Stimulated activated CD8-positive, alpha-beta memory T cell treated with anti-CD3 and anti-CD28 coated beads, Interleukin-7, amount 100 ng/mL, for 1 hour (primary cell): ENCODE measurements at places on chromosomes 3 and 15.

DNA sequence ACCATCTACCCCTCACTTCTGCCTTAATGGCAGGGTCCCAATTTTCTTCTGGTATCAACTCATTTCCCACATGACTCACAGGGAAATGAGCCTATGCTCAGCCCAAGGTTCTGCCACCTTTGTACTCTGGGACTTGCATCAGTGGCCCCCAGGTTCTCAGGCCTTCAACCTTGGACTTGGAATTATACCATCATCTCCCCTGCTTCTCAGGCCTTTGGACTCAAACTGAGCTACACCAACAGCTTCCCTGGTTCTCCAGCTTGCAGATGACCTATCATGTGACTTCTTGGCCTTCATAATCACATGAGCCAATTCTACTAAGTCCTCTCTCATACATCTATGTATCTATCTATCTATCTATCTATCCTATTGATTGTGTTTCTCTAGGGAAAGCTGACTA, 149.5 kb downstream of the PLCH1 start:
- DNase-seq, result no peak

GRCh38 chr15:80251428-80252120, 439 bp downstream of the CTXND1 start:
- DNase-seq, result no peak

- no peak for DNase-seq
Observed at GRCh38 chr15:66231394-66232266, 21.9 kb downstream of the MEGF11 start.

- no peak for DNase-seq
Observed at GRCh38 chr3:136280961-136281360, 30.8 kb downstream of the PCCB start.

- DNase-seq, result no peak
Observed at GRCh38 chr3:139509631-139510030, 29.9 kb downstream of the RBP1 start.

- no peak for DNase-seq
Observed at GRCh38 chr3:157982359-157982758, 123.9 kb downstream of the SHOX2 start.

GRCh38 chr3:119276680-119277079, 17.5 kb upstream of the ARHGAP31 start:
- no peak for DNase-seq

- DNase-seq, result no peak
Observed at GRCh38 chr3:152438181-152438580, 169.5 kb downstream of the MBNL1 start.

DNA sequence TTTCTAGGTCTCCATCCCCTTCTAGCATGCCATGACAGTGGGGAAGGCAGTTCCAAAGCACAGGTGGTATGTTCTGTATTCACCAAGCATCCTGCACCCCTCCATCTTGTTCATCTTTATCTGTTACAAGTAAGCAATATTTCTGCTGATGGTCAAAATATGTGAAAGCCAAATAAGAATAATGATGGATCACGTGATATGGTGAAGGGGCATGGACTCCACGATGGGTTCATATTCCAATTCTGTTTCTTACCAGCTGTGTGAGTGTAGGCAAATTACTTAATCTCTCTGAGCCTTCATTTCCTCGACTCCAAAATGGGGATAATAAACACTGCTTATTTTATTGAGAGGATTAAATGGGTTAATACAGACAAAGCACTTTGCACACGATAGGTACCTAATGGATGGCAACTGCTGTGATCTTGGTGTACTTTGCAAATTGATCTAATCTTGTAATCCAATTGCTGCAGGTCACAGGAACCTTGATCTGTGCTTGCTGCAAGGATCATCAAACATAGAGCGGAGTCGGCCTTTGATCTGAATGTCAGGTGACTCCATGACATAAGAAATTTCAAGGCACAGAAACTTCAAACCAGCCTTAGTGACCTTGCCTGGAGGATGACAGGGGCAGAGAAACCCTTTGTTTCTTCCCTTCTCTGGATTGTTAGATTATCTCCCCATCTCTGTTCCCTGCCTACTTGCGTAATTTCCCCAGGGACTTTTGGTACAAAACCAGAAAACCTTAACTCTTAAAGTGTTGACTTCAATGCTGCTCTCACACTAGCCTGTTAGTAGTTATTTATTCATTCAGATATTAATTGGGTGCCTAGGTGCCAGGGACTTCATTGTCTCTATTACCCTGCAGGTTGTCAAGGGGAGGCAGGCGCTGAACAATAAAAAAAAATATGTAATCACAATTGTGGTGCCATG, 25.8 kb downstream of the SIAH2 start:
- DNase-seq, result no peak

- no peak for DNase-seq
Observed at GRCh38 chr3:25854635-25855034, 64.7 kb downstream of the OXSM start.

DNA sequence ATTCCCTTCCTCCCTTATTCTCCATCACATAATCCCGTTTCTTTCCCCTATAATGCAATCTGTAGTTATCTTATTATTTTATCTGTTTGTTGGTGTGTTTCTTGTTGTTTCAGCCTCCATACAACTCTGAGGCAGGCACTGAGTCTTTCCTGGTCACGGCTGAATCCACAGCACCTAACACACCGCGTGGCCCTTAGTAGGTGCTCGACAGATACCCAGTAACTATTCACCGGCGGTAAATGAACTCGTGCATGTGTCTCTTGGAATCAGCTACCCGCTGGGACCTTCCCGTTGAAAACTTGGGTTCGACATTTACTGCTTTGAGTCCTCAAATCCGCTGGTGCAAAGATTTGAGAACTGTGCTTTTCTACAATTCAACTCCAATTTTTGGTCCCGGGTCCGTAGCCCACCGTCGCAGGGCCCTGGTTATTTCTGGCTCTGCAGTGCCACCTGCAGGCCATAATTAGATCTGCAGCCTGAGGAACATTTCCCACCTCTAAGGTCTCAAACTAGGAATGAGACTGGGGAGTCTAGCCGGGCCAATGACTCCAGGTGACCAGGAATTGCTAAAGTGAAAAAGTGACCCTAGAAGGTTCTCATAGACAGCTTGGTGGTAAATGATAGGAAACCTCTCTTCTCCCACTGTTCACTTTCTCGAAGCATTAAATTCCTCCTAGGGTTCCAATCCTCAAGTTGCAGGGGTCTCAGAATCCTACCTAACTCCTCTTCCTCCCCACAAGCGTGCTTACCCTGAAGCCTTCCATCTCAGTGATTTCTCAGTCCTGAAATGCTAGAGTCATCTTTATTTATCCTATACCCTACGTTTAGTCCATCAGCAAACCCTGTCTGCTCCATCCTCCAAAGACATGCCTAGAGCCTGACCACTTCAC, 40.0 kb upstream of the TRH start:
- DNase-seq, result no peak

DNA sequence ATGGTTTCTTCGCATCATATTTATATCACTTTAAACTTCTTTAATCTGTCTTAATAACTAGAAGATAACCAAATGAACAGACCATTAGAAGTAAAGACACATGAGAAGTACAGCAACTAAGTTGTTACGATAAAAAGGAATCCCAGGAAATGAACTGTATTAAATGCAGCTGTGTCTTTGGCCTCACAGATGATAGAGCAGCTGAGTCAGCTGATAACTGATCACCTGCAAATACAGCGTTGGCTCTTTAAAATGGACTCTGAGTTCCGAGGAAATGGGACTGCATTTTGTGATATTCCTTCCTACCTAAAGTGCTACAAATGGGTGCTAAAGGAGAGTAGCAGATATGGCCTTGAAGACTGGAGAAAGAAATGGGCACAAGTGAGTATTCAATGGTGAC, 121.0 kb upstream of the C15orf61 start:
- DNase-seq, result no peak

DNA sequence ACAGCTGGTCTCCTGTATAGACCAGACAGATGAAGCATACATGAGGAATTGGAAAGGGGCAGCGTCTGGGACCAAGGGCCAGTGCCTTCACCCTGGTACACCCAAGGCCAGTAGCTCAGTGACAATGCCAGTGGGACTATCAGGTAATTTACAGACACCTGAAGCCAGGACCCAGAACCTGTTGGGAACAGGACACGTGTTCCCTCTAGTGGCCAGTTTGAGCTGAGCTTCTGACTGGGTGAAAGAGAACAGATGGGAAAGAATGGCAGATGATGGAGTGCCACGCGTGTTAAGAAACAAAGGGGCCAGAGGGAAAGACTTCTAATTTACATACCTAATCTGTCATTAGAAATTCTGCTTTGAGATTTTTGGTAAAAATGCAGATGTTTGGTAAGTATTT, 5.1 kb upstream of the SLC25A38 start:
- DNase-seq, result peak; percentile 5

DNA sequence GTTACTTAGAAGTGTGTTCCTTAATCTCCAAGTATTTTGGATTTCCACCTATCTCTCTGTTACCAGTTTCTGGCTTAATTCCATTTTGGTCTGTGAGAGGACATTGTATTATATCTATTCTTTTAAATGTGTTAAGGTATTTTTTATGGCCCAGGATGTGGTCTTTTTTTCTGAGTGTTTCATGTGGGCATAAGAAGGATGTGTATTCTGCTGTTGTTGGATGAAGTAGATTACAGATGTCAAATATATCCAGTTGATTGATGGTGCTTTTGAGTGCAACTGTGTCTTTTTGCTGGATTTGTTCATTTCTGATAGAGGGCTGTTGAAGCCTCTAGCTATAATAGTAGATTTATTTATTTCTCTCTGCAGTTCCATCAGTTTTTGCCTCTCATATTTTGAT, 136.5 kb upstream of the AZI2 start:
- DNase-seq, result no peak
